ENCODE measurements at places on chromosomes 5 and 9.

DNA sequence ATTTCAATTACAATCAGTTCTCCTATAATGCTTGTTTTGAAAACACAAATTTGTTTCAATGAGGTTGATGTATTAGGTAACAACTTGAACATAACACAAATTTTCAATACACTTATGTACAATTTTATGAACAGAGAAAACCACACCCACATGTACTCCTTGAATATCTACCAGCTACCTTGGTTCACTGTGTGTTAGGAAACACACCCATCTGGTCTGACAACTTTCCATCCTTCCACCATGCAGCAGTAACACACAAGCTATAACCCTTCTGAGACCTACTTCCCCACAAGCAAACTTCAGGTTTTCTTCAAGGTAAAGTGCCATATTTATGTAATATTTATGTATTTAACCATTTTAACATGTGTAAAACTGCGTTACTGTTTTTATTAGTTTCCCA, 36.4 kb upstream of the UBQLN1 start:
- no peak for DNase-seq

- no peak for DNase-seq
Measured at GRCh38 chr5:78808380-78808779, 159.8 kb upstream of the LHFPL2 start.

- DNase-seq: no peak
Measured at GRCh38 chr5:6398570-6399230, 20.4 kb upstream of the MED10 start.

GRCh38 chr5:74919487-74919886, 53.3 kb upstream of the FAM169A start:
- DNase-seq: no peak

- no peak for DNase-seq
Measured at GRCh38 chr9:85268131-85268530, 473.6 kb downstream of the AGTPBP1 start.

Data from stimulated activated CD4-positive, alpha-beta T cell treated with anti-CD3 and anti-CD28 coated beads, Interleukin-1b, Interleukin-23, amount 100 ng/mL, for 1 hour (primary cell).